ENCODE measurements at places on chromosomes 1 and 21.

- peak; percentile 65 for DNase-seq
Measured at GRCh38 chr1:91736715-91737615, 149.0 kb downstream of the TGFBR3 start.

GRCh38 chr1:161200421-161200991 lies 1.7 kb upstream of the ADAMTS4 start:
- DNase-seq = no peak

DNA sequence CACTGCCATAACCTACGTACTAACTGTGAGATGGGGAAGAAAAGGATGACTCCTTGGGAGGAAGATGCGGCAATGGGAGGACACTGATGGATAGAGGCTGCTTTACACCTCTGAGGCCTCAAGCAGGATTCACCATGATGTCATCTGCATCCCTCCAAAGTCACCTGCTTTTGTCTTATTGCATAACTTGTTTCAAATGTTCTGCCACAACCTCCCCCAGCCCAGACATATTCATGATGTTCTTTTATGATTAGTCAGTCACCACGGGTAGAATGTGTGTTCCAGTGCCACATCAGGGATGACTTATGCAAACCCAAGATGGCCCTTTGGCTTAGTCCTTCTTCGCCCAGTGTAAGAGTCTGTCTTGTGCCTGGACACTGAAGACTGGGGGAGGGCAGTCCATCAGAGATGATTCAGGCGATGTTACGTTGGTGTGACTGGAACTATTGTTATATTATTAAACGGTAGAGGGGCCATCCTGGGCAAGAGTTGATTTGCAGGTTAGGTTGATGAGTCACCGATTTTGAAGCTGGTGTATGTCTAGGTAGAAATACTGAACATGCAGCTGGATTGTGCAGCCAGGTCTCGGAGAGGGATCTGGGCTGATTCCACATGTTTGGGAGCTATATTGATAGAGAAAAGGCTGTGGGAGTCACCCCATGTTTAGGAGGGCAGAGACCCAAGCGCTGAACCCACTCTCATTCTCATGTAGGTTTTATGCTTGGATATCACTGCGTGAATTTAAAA lies 32.6 kb downstream of the RYR2 start:
- no peak for DNase-seq

DNA sequence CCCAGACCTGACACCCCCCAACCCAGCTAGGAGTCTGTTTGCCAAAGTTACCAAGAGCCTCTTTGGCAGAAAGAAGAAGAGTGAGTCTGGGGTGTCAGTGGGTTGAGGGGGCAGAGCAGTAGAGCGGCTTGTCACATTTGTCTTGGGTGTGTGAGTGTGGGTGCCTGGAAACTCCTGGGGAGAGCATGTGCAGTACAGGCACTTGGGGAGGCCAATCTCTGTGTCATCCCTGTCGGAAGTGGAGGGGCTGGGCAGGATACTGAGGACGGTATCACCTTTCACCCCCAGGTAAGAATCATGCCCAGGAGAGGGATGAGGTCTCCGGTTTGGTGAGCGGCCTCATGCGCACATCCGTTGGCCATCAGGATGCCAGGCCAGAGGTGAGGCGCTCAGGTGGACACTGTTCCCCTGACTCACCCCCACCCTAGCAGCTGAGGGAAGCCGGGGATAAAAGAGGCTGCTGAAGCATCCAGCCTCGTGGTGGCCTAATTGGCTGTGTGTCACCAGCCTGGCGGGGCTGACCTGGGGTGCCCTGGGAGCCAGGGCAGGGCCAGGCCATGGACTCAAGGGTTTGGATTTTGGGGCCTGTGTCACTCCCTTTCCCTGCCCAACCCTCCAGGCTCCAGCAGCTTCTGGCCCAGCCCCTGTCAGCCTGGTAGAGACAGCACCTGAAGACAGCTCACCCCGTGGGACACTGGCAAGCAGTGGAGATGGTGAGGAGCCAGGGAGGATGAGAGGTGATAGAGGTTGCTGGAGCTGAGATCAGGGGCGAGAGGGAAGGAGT lies 3.3 kb downstream of the PLK3 start:
- no peak for DNase-seq

DNA sequence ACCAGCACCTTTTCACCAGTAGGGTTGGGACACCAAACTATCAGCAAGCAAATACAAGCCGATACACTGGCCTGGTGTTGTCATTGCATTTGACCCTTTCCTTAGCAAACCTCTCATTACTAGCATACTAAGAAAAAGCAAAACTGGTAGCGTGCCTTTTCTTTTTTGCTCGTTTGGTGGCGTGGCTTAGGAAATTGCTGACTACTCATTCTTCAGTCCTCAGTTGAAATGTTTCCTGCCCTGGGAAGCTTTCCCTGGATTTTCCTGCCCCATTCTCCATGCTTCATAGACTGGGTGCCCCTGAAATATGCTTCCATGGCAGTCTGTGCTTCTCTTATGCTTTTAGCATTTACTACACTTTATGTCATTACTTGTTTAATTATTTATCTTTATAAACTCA lies 42.0 kb downstream of the MTR start:
- no peak for DNase-seq

GRCh38 chr1:159005676-159006075 lies 4.0 kb upstream of the IFI16 start:
- DNase-seq = no peak

GRCh38 chr21:41318218-41318617 lies 1.6 kb downstream of the FAM3B start:
- DNase-seq = no peak

DNA sequence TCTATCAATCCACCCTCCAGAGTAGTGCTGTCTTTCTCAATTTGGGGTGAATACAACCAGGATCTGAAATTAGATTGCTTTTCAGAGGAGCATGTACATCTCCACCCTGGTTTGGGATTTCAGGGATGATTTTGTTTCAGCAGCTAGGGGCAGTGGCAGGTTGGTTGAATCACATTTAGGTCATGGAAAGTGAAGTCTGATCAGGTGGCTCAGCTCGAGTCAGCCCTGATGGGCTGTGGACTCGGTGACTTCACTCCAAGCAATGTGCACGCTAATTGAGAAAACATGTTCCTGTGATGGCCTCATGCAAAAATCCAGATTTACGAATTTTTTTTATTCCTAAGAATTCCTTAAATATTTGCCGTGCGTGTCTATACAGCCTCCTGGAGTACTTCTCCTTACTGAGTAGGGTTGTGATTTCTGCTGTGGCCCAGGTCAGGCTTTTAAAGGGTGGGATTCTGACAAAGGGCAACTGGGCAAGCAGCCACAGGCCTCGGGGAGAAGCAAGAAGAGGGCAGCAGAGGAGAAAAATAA lies 7.5 kb downstream of the NGF start:
- no peak for DNase-seq

DNA sequence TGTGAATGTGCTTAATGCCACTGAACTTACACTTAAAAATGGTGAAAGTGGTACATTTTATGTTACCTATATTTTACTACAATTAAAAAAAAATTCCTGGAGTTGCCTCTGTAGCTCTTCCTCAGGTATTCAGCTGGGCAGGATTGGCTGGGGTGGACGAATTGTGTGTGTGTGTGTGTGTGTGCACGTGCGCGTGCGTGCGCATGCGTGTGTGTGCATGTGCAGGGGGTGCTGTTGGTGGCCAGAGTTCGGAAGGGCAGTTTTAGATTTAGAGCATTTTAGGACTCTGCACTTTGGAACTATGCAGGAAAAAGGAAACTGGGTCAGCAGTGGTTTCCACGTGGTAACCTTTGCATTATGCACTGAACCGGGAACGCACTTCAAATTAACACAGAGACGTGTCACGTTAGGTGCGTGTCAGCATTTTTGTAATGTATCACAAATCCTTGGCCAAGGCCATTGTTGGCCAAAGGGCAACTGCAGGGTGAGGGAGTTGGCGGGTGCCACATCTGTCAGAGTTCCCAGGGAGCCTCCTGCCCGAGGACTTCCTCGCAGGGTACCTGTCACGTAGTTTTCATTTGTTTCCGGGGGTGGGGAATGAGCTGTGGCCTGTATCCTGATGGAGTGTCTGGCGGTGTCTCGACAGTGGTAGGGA lies 312.8 kb downstream of the CAMTA1 start:
- DNase-seq = no peak

GRCh38 chr1:152110365-152110859 lies 4.8 kb downstream of the TCHH start:
- DNase-seq = no peak

DNA sequence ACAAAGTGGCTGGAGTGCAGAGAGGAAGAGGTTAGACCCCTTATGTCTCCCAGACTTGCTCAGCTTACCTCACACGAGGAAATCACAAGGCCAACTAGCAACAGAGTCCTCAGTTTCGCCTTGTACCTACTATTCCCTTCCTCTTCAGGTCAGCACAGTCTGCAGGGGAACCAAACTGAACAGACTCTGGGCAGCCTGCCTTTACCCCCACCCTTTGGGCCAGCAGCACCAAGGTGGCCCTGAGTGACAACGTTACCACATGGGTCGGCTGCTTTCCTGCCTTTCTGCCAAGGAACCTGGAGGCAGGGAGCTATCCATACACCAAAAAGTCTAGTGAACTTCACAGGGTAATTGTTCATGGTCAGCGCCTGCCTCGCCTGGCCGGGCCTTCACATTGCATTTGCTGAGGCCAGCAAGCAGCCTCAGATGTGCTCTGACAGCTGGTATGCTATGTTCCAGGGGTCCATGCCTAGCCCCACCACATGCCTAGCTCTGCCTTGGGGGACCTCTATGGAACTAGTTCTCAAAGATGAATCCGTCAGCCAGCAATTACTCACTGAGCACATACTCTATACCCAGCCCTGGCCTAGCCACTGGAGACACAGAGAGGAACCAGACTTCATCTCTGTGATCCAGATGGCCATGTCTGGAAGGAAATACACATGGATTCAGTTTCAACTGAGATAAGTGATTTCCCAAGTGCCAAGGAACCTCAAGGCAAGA lies 69.6 kb downstream of the DMAP1 start:
- DNase-seq = no peak

DNA sequence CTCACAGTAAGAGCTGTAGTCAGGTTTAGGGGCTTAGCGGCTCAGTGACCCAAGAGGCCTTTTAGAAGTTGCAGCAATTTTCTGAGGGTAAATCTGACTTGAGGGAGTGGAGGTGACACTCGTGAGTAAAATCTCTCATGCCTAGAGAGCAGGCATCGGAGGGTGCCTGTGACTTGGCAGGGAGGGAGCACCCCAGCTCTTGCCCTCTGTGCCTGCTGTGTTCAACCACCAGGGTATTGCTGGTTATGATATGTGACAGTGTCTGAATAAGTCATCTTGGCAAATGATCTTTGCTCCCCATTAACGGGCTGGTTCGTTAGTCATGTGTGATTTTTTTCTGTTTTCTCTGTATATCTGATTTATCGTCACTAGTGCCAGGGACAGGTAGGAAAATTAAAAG lies 5.9 kb downstream of the MAN1C1 start:
- DNase-seq = no peak

GRCh38 chr1:209356976-209357377 lies 226.5 kb upstream of the CAMK1G start:
- no peak for DNase-seq

- DNase-seq = no peak
Measured at GRCh38 chr1:97816927-97817326, 103.9 kb downstream of the DPYD start.

DNA sequence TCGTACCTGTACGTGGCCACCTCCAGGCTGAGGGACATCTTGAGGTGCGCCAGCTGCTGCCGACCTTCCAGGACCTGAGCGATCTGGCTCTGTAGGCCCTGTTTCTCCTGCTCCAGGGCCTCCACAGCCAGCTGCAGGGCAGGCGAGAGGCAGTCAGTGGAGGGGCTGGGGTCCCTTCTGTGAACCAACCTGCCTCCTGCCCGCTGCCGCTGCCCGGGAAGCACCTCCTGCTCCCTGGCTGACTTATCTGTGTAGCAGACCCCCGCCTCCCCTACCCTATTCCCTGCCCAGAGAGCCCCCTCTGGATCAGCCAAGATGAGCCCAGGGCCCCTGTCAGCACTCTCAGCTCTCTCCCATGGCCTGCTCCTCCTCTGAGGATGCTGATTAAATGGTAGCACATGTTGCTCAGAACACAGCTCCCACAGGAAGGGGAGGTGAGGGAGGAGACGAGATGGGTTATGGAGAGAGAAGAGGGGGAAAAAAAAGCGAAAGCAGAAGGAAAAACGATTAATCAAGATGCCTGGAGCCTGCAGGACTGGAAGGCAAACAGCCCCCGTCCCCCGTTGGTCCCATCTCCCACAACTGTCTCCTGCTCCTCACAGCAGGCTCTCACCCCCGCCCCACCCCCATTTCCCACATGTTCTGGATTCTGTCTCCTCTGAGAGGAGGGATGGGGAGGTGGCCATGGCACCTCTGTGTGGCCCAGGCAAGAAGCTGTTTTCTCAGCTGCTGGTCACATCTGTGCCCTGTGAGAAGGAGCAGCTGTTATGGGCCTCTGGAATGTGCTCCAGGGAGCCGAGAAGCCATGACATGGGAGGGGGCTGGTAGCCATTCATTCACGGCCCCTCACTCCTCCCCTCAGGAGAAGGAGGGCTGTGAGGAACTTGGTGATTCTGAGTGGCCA lies 1.7 kb downstream of the NES start:
- DNase-seq = no peak

DNA sequence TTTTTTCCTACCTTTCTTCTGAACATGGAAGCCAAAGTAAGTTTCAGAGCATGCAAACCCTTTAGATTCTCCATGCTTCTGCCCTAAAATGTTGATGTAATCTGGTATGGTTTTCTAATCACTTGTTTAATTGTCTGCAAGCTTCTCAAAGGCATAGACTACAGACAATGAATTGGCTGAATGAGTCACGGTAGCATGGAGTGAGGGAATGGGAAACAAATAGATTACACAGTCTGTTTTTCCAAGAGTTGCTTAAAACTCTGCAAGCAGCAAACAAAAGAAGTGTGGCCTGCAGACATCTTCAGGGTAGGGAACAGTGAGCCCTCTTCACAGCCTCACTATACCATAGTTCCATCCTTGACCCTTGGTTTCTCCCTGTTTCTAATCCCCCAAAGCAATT lies 326.0 kb downstream of the BARHL2 start:
- DNase-seq = peak; percentile 37

DNA sequence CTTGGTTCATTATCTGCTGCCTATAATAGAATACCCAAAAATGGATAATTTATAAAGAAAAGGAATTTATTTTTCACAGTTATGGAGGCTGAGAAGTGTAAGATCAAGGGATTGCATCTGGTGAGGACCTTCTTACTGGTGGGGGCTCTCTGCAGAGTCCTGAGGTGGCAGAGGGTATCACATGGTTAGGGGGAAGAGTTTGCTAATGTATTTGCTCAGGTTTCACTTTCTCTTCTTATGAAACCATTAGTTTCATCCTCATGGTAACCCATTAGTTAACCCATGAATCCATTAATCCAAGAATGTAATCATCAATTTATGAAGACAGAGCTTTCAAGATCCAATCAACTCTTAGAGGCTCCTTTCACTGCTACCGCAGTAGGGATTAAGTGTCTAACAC lies 120.6 kb downstream of the DNM3 start:
- no peak for DNase-seq

- no peak for DNase-seq
Measured at GRCh38 chr21:15241997-15242736, 177.4 kb upstream of the NRIP1 start.

DNA sequence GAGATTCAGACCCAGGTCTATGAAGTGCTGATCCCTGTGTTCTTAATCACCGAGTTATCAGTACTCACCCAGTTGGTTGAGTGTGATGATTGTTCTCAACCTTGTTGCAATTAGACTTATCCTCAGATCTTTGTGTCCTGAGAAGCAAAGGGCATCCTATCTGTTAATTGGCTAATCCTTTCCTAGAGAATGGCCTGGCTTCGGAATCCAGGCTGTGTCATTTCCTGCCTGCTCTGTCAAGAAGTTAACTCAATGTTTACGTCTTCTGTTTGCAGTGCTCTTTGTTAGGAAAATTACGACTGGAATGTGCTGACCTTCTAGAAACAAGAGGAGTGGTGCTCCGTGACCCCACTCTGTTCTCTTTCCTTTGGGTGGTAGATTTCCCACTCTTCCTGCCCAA lies 14.7 kb downstream of the GAS5 start:
- DNase-seq = peak; percentile 48

- DNase-seq = no peak
Measured at GRCh38 chr21:44724196-44724595, 12.8 kb upstream of the TSPEAR start.
